NCI-H524 treated with DMSO at 0.1 percent for 48 hours (cell line): ENCODE measurements at places on chromosomes 1 and 21.

- DNase-seq, result no peak
Measured at GRCh38 chr1:220699044-220699443, 8.9 kb downstream of the C1orf115 start.

- DNase-seq, result no peak
Measured at GRCh38 chr1:160755911-160756848, 17.1 kb downstream of the SLAMF7 start.

GRCh38 chr1:231867607-231868006, 241.0 kb downstream of the DISC1 start:
- no peak for DNase-seq

- no peak for DNase-seq
Measured at GRCh38 chr1:98677288-98677687, 15.8 kb downstream of the SNX7 start.

DNA sequence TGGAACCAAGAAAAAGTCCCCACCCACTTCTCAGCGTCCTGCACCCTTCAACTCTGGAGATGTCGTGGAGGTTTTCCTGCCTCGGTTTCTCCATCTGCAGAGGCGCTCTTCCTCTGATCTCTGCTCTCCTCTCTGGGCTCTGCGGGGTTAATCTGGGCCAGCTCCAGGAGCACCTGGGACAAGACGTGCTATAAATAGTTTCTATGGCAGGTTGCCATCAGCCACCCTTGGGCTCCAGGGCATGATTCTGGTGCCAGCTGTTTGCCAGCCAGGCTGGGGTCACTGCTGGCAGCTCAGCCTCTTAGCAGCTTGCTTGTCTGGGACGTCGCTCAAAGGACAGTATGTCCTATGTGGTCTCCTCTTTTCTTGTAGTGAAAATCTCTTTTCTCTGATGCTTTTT, 137.1 kb downstream of the ACTL8 start:
- no peak for DNase-seq
